Activated naive CD4-positive, alpha-beta T cell treated with anti-CD3 and anti-CD28 coated beads for 36 hours (primary cell): ENCODE measurements at places on chromosomes 2 and 18.

- DNase-seq: no peak
- H3K27ac ChIP-seq: no peak overlapping the region
- no peak overlapping the region for H3K4me3 ChIP-seq
- no peaks in the 10 kb centered on the region for H3K4me1 ChIP-seq
These were observed 411.3 kb downstream of the CMPK2 start for GRCh38 chr2:6454286-6454990.

DNA sequence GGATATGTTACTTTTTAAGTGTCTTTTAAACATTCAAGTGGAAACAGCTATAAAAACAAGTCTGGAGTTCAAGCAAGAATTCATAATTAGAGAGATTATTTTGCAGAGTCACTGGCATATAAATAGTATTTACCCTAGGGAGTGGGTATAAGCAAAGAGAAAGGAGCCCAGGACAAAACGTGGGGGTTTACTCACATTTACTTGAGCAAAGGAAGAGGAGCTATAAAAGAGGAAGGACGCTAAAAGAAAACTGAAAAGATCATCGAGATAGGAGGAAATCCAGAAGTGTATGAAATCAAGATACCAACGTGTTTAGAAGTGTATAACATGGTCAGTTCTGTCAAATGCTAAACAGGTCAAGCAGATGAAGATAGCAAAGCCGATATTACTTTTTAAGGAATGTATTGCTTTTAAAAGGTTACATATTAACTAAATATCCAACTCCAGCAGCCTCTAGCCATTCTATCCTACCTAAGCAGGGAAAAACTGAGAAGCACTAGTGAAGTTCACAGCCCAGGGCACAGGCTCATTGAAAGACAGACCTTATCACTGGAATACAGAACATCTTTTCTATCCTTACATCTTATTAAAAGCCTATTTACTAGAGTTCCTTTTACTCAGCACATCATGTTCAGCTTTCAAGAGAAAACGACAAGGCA is 8.6 kb downstream of the KANSL1L start:
- H3K27ac ChIP-seq: no peak overlapping the region
- H3K4me3 ChIP-seq: no peak overlapping the region
- no peak for DNase-seq
- H3K4me1 ChIP-seq: peaks cover 20% of the 10 kb centered on the region
- H3K27me3 ChIP-seq: no peaks in the 10 kb centered on the region
- peaks cover 12% of the 10 kb centered on the region for H3K36me3 ChIP-seq

DNA sequence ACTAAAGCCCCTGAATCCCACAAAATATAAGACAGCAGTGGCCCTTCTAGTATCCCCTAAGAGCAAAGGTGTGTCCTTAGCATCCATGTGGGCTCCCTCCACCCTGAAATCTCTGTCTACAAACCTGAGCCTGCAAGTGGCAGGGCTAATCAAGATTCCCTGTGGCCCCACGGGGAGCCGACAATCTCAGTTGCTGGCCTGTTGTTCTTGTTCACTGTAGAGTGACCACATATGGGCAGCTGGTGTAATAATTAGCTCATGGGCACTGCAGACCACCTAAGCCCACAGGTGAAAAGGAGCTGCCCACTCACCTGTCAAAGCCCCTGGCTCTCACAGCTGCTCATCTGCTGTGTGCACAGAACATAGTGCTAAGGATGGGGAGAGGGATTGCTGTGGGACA is 102.3 kb downstream of the MRO start:
- no peak for DNase-seq
- H3K36me3 ChIP-seq: no peaks in the 10 kb centered on the region

DNA sequence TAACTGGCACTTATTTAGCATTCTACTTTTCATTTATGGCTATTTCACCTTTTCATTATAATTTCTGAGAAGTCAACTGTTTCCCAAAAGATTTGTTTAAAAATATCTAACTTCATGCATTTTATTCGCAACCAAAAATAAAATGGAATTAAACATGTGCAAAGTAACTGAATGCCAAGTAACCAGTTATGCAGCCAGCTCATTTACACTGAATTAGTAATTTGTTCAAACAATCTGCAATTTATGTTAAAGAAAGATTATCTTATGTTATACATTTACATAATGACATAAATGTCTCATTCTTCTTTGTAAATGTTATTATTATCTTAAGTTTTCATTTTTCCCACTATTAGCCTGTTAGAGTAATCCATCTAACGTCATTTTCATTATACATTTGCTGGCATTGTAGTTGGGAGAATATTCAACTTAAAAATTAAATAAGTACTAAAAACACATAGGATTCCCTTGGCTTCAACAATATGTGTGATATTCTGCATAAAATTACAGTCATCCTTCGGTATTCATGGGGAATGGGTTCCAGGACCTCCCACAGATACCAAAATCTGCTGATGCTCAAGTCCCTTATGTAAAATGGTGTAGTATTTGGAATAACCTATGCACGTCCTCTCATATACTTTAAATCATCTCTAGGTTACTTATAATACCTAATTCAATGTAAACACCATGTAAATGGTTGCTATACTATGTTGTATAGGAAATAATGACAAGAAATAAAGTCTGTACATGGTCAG is 43.7 kb upstream of the STAM2 start:
- H3K36me3 ChIP-seq: no peaks in the 10 kb centered on the region
- no peaks in the 10 kb centered on the region for H3K4me1 ChIP-seq
- no peak for DNase-seq
- peaks cover 11% of the 10 kb centered on the region for H3K27me3 ChIP-seq
